ENCODE measurements at places on chromosomes 3 and 15.

DNA sequence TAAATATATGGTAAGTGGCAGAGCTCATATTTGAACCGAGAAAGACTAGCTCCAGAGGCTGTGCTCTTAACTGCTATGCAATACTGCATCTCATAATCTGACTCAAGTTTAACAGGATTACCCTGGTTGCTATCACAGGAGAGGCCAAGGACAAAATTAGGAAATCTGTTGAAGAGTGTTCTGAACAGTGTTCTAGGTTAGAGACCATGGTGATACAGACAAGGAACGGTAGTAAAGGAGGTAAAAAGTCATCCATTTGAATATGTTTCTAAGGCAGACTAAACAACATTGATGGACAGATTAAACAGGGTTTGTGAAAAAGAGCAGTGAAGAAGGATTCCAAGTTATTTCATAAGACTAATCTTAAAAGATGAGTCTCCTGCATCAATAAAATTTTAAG is 22.1 kb downstream of the PLOD2 start:
- DNase-seq = no peak

DNA sequence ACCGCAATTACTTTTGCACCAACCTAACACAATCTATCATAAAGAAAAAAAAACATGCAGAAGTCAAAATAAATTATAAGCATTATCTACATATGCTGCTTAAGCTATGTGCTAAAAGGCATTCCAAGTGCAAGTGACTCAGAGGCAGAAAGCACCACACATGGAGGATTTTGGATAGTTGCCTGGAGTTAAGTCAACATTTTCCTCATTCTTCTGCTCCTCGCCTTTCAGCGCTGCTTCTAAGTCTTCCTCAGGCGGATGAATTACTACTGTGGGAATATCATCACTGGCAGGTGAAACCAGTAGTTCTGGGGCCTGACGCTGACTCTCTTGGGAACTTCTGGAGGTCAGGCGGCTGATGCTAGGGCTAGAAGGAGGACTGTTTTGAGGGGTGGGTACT is 53.1 kb downstream of the SLC4A7 start:
- no peak for DNase-seq

GRCh38 chr3:150751781-150752263 is 11.1 kb downstream of the SIAH2 start:
- DNase-seq = no peak

- DNase-seq = peak; percentile 19
Measured at GRCh38 chr3:27253831-27254230, 115.4 kb downstream of the NEK10 start.

GRCh38 chr3:120350401-120350941 is 1.3 kb upstream of the LRRC58 start:
- DNase-seq = peak; percentile 32

DNA sequence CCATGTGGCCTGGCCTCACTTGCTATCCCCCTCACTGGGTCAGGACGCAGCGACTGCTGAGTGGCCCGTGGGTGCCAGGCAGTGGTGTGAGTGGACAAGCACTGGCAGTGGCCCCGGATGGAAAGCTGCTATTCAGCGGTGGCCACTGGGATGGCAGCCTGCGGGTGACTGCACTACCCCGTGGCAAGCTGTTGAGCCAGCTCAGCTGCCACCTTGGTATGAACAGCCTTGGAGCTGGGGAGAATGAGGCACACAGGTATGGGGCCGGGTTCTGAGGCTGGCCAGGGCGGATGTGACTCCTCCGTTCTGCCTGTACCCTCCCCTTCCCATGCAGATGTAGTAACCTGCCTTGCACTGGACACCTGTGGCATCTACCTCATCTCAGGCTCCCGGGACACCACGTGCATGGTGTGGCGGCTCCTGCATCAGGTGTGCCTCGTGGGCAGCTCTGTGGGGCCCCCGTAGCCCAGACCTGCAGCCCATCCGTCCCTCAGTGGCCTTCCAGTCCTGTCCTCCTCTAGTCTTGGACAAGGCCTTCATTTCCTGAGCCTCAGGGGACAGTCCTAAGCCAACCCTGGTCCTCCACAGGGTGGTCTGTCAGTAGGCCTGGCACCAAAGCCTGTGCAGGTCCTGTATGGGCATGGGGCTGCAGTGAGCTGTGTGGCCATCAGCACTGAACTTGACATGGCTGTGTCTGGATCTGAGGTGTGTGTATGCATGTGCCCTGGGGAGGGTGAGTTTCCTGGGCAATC is 28.2 kb downstream of the NBEAL2 start:
- no peak for DNase-seq

GRCh38 chr3:10370429-10370828 is 49.5 kb upstream of the SEC13 start:
- DNase-seq = peak; percentile 57

DNA sequence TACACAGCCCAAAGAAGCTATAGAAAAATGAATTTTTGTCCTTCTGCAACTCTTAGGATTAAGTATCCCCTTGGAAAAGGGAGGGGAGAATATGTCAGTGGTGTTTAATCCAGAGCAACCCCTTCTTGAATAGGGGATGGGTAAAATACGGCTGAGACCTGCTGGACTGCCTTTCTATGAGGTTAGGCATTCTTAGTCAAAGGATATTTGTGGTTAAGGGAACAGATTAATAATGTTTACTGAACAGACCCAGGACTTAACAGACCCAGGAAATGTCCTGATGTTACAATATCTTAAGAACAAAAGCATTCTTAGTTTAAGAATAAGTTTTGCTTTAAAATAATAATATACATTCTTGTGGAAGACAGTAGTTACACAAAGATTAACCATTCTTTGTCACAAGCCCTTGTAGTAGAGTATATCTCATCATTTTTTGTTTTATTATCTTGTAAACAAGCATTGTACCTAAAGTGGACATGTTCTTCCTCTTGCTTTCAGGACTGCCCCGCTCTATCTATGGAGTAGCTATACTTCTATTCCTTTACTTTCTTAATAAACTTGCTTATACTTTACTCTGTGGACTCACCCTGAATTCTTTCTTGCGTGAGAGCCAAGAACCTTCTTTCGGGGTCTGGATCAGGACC is 43.8 kb upstream of the B3GALNT1 start:
- DNase-seq = no peak

DNA sequence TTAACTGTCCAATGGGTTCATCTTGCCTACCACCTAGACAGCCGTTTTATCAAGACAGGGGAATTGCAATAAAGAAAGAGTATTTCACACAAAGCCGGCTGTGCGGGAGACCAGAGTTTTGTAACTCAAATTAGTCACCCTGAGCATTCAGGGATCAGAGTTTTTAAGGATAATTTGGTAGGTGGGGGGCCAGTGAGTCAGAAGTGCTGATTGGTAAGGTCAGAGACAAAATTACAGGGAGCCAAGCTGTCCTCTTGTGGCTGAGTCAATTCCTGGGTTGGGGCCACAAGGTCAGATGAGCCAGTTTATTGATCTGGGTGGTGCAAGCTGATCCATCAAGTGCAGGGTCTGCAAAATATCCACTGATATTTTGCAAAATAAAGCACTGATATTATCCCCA is 29.9 kb upstream of the GPD1L start:
- no peak for DNase-seq

DNA sequence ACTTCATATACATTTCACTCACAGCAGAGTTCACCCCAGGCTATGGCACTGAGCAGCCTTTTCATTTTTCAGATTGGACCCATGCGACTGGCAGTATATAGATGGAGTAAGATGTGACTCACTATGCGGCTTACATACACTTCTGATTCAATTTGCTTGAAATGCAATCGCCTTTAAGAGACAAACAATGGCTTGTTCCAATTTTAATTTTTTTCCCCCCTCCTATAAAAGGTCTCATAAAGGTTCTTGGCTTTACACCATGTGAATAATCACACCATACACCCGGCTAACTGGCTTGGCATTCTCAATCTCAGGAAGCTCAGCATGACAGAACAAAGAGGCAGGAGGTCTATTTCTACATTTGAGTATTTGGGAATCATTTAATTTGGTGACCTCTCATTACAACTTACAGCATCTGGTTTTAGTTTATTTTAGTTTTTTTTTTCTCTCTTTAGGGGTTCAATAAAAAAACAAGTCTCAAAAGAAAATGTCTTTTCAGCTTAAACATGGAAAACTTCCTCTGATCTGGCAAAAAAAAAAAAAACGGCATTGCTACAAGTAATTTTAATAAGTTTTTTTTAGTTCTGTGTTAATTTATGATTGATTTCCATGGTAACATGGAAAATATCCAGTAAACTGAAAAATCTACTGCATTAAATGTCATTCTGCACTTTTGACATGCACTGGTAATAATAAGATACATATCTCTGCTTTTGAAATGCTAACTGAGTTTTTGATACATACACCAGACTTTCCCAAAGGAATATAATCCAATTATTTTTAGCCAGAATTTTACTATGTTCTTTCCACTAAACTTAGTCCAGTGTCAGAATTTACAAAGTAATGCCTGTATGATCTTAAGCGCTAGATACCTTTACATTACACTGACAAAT is 38.8 kb downstream of the GADL1 start:
- DNase-seq = no peak

DNA sequence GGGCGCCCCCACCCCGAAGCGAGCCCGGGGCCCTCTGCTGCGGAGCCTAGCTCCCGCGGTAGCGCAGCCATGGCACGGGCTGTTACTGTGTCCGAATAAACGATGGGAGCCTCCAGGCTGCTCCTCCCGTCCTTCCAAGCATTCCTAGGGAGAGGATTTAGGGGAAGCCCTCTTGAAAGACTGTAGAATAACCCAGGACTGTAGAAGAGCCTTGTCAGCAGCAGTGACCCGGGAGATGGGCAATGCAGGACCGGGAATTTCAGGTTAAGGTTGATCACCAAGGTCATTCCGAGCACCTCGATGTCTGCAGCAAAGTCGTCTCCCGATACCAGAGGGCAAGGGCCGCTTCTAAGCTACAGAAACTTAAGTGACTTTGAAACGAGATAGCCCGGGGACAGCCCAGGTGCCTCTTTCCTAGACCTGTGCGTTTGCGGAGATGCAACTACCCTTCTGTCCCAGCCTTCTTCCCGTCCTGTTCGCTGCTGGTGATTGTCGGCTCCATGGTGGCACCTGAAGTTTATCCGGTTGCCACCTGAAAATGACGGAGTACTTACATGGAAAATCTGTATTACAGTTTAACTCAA is 753 bp upstream of the MYO5A start:
- DNase-seq = peak; percentile 57

DNA sequence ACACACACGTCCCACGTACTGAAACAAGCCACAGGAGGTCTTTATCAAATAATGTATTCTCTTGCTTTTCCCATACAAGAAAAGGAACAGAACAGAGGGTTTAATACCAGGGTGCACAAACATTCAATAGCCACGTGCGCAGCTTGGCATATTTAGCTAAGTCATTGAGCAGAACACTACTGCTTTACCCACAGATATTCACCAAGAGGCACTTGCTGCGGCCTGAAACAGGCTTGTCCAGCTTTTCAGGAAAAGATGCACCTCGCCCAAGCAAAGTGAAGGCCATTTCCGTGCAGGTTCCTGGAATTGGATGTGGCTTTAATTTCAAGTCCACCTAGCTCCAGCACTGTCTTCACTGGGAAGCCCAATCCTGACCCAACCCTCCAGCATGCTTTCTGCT is 17.6 kb downstream of the ZDHHC3 start:
- DNase-seq = no peak

GRCh38 chr15:48442011-48442410 is 110.8 kb downstream of the DUT start:
- DNase-seq = no peak

- DNase-seq = no peak
Measured at GRCh38 chr15:31300981-31301672, 25.5 kb upstream of the KLF13 start.

GRCh38 chr3:130411320-130411719 is 65.8 kb downstream of the COL6A5 start:
- no peak for DNase-seq

DNA sequence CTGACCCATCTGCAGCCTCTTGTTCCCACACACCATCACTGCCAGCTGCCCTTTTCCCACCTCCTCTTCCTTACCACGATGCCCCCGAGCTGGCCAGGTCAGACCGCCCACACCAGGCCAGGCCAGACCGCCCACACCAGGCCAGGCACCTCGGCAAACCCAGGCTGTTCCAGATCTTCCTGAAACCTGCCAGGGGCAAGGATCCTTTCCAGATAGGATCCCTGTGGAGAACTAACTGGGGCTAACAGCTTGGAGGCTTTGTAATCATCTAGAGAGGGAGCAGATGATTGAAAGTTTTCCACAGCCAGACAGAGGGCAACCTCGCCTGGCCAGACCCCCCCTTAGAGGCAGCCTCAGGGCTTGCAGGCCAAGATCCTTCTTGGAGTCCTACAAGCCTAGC is 287.3 kb upstream of the TLE3 start:
- no peak for DNase-seq

DNA sequence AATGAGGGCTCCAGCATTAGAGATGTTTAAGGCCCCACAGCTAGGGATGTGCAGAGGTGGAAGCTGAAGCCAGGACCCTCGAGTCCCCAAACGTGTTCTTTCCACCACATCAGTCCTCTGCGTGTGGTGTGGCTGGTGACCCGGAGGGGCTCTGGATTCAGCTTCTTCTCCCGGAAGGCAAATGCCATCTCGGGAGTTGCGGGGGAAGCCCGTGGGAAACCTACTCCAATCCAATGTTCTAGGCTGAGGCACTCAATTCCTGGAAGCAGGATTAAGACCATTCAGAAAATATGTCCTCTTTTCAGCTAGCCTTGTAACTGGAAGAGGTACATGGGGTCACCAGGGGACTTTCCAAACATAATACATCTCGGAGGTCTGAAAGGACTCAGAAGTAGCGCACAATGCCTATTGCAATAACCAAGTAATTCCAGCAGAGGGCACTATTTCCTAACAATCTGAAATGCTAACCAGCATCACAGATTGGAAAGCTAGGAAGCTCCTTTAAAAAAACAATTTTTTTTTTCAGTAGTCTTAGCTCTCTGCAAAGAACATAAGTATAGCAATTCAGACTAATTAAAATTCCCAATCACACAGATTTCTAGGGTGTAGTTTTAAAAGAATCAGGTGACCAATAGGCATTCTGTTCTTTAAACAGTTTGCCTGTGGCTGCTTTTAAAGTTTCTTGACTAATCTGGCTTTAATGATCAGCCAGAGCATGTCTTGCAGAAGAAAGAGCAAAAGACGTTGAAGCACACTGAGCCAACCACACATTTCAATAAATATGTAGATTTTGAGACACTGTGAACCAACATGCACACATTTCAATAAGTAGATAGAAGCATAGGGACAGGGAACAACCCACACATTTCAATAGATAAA is 36.1 kb downstream of the BNC1 start:
- DNase-seq = peak; percentile 75

DNA sequence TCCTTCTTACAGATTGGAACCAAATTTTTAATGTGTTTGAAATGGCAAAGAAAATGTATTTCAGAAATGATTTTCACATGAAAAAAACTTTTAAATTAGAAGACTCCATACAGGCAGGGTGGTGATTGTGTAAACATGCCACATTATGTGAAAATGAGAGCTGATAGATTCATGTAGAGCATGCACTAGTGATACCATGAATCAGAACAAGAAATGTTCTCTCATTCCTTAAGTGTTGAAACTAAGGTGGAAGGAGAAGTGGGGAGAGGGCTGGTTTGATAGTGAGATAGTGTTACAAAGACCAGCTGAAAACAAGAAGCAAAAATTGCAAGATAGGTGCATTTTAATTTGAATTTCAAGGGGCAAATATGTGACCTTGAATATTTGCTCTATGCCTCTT is 100.3 kb downstream of the CCNL1 start:
- DNase-seq = no peak

GRCh38 chr3:120272286-120272685 is 12.7 kb downstream of the GPR156 start:
- no peak for DNase-seq

Measured in cerebellar cortex (tissue), 1 donor.